ENCODE measurements at places on chromosomes 1 and 21.

DNA sequence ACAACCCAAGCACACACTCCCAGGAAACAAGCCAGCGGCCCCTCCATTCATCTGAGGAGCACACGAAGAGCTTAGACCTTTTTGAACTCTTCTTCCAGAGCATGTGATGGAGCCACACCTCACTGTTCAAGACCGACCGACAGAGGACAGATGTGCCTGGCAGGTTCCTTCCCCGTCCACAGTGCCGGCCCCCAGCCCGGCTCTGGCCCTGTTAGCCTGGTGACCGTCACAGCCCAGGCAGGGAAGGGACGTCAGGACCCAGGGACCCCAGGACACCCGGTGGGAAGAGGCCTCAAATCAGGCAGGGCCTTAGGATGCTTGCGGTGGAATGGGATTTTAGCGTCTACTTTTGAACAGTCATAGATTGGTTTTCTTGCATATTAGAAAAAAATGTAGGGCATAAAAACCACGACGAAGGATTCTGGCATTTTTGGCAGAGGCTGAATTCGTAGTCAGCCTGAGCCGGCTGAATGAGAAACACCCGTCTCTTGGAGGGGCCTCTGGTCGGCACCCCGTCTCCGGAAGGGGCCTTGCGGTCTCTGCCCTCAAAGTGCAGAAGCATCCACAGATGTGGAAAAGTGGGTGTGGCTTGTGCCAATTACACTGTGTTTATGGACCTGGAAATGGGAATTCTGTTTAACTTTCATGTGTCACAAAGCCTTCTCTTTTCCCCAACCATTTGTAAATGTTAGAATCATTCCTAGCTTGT, 79.3 kb downstream of the SIK1 start:
- no peak for DNase-seq

DNA sequence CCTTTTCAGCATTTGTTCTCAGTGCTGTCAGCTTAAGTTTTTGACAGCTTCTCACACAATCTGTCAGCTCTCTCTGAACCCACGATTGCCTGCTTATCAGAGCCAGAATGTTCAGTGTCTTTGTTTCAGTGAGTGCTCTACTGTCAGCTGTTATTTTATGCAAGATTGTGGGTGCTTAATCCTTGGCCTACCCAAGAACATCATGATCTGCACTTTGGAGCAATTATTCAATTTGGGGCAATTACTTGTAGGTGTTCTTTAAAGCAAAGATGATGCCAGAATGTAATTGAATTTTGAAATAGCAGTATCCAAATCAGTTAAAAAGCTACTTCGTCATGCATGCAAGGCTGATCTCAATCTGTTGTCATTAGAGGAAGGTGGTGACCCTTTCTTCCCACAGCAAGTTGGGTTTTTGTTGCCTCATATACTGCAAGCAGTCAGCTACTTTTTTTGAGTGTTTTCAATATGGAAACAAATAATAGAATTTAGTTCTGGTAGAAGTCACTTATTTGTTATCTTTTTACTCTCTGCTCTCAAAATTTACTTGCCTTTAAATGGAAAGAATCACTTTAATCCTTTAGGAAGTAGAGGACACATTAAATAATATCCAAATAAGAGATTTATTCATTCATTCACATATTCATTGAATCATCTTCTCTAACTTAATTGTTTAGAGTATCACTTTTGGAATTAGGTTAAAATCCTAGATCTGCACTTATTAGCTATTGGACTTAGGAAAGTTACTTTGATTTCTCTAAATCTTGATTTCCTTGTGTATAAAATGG, 253.5 kb upstream of the CACYBP start:
- DNase-seq, result no peak

DNA sequence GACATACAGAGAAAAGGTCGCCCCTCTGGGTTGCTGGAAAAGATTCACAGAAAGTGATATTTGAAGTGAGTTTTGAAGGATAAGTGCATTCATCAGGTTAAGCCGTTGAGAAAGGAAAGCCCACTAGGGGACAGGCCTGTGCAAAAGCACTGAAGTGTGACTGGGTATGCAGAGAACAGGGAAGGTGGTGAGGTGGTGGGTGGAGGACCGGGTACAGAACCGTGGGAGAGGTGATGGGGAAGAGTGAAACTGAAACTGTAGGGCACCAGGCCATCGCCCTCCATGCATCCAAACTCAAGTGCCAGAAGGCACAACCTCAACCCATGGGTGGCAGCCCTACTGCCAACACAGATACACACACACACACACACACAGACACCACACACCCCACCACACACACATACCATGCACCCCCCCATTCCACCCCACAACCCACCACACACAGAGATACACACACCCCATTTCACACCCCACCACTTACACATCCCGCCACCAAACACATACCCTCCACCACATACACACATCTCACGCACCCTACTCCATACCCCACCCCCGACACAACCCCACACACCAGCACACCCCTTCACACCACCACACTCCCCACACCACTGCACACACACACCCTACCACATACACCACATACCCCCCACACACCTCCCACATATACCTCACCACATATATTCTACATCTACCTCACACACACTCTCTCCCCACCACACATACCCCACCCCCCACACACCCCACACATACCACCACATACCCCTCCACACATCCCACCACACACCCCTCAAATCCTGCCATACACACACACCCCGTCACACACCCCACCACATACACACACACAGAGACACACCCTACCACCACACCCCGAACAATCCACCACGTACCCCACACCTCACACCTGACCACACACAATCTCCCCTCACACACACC, 59.0 kb downstream of the TSEN15 start:
- peak; percentile 24 for DNase-seq

- DNase-seq, result peak; percentile 42
Observed at GRCh38 chr1:226764533-226764932, 25.5 kb upstream of the ITPKB start.

DNA sequence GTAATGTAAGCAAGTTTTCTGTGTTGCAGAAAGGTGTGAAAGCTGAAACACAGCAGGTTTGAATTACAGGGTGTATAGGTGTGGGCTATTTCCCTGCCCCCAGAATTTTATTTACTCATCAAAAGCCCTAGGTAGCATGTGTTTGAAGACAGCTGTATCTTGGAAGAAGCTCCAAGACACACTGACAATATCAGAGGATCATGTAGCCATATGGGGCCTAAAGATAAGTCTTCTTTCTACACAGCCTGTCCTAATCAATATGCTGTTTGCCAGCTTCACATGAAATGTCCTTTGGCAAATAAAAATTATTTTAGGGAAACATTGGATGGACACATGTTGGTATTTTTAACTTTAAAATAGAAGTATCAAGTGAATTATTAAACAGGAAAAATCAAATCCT, 17.5 kb upstream of the SUCO start:
- DNase-seq, result no peak

DNA sequence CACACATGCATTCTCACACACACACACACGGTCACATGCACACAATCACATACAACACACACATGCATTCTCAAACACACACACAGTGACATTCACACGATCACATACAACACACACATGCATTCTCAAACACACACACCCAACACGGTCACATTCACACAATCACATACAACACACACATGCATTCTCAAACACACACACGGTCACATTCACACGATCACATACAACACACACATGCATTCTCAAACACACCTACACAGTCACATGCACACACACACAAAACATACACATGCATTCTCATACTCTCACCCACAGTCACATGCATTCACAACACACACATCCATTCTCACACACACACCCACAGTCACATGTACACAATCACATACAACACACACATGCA, 135.0 kb downstream of the CASZ1 start:
- DNase-seq, result no peak

GRCh38 chr1:172135076-172135672, 285.3 kb upstream of the C1orf105 start:
- peak; percentile 6 for DNase-seq

DNA sequence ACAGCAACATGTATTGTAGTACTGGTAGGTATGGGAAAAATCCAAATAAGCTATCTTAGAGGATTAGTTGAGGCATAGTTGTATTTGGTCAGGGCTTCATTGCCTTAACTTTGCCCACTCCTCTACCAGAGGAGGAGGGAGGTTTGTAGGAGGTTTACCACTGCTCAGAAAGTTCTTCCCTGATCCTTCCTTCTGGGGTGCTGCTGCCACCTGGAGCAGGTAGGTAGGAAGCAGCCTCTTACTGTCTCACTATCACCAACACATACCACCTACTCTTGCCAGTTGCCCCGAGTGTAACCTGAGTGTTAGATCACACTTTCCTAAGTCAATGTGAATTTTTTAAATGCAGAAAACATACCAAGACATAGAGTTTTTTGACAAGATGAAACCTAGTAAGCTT, 24.1 kb upstream of the ZSWIM5 start:
- DNase-seq, result peak; percentile 23

GRCh38 chr1:161398900-161399256, 31.2 kb upstream of the CFAP126 start:
- DNase-seq, result no peak

- DNase-seq, result no peak
Observed at GRCh38 chr1:46415514-46415913, 21.4 kb downstream of the FAAH start.

GRCh38 chr1:193952778-193953374, 766.5 kb upstream of the B3GALT2 start:
- no peak for DNase-seq

DNA sequence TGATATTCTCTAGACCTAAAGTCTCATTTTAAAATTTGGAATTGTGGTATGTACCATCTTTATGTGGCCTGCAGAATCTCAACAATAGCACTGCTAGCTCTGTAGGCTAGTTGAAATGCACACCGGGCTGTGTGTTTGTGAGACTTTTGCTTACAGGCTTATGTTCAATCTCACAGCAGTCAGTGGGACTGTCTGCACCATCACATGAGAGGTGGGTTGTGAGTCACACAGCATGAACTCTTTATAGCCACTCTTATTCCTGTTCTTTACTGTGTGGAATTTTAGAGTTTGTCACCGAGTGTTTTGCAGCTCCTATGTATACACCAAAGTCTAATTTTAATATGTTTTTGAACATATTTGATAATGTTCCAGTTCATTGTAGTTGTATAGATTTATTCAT, 74.6 kb downstream of the RASAL2 start:
- DNase-seq, result no peak

DNA sequence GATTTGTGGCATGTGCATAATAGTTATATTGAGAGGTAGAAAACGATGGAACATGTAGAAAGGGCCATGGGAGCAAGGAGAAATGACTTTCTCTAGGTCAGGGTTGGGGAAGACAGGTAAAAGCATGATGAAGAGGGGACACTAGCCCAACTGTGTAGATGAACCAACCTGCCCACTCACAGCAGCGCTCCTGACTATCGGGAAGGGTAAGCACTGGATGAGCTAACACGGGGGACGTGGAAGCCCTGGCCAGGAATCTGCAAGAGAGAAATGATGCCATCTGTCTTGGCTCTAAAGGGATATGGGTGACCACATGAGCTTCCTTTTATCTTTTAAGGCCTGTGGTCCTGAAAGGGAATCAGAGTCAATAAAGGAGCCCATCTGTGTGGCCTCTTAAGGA, 36.2 kb upstream of the TMEM125 start:
- DNase-seq, result no peak

DNA sequence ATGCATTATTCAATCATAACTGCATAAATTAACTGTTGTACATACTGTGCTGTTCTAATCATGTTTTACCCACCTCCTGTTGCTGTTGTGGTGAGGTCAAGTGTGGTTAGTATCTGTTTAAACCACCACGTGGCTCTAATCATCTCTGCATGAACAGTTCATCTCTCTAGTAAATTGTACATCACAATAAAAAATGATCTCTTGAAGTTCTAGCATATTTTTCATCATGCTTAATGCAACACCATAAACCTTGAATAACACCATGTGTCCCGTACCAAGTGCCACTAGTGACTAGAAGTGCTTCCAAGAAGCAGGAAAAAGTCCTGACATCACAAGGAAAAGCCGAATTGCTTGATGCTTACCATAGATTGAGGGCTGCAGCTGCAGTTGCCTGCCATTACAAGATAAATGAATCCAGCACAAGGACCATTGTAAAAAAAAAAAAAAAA, 51.7 kb downstream of the SNRPE start:
- DNase-seq, result no peak

- DNase-seq, result no peak
Observed at GRCh38 chr1:245652660-245653427, 498.1 kb downstream of the KIF26B start.

GRCh38 chr1:10272274-10272673, 61.9 kb downstream of the KIF1B start:
- DNase-seq, result no peak

DNA sequence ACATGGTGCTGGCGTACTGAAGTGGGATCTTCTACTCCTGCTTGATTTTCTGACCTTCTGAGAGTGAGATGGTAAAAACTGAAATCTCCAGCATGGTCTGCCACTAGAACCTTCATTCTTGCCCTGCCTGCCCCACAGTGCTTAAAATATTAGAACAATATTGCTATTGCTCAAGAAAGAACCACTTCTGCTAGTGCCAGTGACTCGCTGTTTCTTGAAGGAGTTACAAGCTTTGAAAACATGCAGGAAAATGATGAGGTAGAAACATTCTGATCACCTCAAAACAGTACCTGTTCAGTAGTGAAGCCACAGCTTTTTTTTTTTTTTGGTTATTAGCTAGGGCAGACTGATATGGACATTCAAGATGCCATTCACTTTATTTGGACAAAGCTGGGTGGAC, 95.3 kb downstream of the BACH1 start:
- DNase-seq, result no peak

GRCh38 chr1:208835097-208835463, 590.9 kb upstream of the PLXNA2 start:
- DNase-seq, result no peak

- no peak for DNase-seq
Observed at GRCh38 chr1:175155936-175156335, 36.6 kb downstream of the KIAA0040 start.

DNA sequence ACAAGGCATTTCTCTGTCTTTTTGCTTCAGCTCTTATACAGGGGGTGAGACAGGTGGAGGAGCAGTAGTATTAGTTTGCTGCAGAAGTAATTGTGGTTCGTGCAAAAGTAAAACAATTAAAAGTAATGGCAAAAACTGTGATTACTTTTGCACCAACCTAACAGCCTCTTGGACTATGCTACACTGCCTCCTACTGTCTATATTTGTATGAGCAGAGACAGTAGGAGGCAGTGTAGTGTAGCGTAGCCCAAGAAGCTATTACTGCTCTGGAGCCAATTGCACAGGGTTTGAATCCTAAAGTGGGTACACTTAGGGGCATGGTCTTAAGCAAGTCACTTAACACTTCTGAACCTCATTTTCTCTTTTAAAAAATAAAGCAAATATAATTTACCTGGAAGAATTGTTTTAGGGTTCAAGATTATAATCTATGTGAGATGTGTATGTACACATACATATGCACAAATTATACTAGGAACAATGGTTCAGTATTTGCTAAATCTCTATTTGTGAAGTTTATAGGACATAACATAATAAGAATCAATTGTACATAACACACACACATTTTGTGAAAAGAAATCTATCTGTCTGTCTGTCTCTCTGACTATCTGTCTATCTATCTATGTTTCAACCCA, 103.8 kb downstream of the BRINP3 start:
- peak; percentile 4 for DNase-seq

DNA sequence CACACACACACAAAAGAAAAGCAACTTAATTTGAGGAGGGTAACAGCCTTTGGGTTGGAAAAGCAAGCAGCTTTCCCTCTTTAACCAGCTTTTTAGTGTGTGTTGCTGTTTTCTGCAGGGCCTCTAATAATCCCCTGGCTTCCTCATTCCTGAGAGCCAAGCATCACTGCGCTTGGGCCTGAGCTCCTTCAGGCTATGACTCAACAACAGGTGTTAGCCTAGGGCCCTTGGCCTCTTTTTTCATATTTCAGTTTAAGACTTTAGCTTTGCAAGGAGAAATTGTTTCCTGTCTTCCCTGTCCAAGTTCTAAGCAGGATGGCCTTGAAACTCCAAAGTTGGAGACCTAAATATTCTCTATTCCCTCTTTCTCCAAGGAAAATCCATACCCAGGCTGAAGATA, 26.2 kb upstream of the SNX27 start:
- DNase-seq, result no peak
